Lung (tissue), 17 donors: ENCODE measurements at places on chromosomes 7 and 10.
A peak's percentile ranks its signal among the peaks of the same experiment; 100 is the strongest.

- peak; percentile 73 for DNase-seq
Measured at GRCh38 chr10:89502549-89502948, 32.8 kb downstream of the SLC16A12 start.

DNA sequence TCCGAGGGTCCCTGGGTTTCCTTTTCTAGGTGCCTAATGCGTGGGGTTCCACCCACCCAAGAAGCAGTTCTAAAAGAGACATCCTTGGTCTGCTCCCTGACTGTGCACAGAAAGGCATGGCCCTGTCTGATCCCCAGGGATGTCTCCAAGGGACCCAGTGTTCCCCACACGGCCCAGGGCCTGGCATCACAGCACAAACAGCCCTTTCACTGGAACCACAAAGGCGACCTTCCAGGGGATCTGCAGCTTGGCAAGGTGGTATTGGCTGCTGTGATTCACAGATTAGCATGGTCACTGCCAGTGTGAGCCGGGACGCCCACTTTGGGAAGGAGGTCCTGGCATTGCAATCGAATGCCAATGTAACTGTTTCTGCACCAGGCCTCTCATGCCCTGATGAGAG lies 6.4 kb downstream of the KCNMA1 start:
- no peak for DNase-seq

DNA sequence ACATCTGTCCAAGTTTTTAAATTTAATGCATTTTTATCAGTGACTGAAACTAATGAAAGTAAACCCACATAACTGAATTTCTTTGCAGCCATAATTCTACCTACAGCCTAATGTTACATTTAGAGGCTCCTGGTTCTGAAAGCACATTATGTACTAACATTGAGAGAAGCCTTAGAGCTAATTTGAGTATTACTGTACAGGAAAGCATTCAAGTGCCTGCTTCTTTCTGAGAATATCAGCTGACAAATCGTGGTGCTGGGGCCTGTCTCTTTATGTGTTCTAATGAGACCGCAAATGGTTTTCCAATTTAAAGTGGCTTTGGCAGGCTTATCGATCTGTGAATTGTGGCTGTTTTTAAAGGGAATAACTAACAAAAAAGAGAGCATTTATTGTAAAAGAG lies 32.3 kb upstream of the DGKB start:
- no peak for DNase-seq

DNA sequence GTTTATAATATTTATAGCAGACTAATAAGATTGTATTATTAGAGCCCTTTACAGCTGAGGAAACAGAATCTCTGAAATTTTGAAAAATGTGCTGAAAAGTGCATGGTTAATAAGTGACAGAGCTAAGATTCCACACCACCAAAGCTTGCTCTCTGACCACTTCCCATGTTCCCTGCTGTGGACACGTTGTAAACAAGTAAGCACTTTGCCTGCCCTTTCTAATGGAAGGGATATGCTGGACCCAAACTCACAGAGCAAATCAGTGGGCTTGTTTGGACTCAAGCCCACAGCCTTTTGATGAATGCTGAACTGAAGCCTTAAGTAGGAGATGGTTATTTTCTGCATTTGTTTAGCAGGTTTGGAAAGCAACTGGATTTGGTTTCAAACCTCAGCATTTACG lies 214.0 kb upstream of the TMEM72 start:
- DNase-seq = peak; percentile 66

DNA sequence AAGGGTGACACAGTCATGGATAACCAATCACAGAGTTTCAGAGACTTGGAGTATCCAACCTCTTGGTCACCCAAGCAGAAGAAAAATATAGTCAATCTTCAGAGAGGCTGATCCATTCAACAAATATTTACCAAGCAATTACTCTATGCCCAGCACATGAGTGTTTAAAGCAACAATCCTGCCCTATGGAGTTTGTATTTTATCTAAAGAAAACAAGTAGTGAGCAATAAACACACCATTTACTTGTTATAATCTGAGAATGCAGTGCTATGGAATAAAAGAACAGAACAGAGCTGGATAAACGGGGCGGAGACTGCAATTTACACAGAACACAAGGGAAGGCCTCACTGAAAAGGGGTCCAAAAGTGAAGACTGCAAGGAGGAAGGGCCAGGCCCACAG lies 63.8 kb downstream of the GRB10 start:
- no peak for DNase-seq
